ENCODE measurements at places on chromosomes 5 and 9.

DNA sequence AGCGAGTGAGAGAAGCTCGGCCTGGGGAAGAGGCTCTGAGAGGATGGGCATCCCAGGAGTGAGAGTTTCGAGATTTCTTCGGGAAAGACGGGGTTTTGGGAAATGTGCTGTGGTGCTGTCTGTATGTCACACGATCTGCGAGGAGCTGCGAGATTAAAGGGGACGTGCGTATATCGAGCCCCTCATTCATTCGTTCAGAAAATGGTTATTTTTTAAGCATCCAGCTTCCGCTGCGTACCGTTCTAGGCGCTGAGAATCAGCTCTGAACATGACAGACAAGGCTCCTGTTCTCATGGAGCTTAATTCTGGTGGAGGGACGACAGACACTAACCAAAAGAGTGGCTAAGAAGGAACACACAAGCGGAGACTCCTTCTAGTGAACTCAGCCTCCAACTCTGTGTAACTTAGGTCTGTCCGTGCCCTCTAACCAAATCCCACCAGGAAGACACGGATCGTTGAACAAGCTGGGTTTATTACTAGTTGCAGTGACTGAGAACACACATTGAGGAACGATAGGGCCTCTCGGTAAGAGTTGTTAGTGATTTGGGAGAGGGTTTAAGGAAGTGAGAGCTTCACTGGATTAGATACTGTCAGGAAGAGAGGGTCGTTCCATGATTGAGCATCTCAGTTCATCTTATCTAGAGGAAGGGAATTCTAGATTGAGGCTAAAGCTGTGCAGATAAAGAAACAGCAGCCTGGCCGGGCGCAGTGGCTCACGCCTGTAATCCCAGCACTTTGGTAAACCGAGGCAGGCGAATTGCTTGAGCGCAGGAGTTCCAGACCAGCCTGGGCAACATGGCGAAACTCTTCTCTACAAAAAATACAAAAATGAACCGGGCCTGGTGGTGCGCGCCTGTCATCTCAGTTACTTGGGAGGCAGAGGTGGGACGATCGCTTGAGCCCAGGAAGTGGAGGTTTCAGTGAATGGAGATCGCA lies 1.0 kb upstream of the FBXW11 start:
- DNase-seq: no peak

DNA sequence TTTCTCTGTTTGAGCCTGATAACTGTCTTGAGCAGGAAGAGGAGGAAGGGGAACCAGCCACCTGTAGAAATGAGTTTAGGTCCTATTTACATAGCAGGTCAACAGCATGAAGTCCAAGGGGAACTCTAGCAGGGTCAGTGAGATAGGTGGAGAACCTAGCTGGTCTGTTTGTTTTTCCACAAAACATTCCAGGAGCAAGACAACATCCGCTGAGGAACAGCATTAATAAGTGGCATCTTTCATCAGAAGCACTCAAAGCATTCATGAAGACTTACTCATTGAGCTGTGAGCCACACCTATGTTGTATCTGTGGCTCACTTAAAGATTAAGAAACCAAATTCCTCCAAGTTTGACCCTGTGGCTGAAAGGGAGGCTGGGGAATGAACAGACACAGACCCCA lies 115.9 kb downstream of the ACTBL2 start:
- no peak for DNase-seq

DNA sequence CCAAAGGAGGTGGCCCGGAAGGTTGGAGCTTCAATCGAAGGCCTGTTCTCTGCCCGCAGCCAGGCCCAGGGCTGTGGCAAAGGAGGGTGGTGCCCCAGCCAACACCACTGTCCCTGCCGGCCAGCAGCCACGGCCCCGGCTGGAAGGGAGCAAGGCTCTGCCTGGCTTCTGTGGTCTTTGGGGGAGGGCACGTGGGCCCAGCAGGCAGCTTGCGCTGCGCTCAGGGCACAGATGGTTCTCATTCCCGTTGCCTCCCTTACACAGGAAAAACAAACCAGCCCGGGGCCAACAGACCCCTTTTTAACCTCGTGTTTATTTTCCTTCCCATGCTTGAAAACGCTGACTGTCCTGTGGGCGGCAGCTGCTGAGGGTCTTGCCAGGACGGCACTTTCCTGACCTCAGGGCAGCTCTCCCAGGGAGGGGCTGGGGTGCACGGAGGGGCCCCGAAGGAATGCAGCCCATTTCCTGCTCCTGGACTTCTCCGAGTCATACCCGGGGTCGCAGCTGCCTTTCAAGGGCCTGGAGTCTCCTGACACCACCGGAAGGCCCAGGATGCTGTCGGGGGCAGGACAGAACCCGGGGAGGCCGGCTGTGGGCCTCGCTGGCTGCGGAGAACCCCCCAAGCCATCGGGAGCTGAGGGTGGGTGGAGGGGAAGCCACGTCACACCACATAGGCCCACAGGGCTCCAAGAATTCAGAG lies 1.1 kb upstream of the GPSM1 start:
- peak; percentile 95 for DNase-seq

GRCh38 chr5:152622628-152623027 lies 217.5 kb upstream of the NMUR2 start:
- peak; percentile 38 for DNase-seq

DNA sequence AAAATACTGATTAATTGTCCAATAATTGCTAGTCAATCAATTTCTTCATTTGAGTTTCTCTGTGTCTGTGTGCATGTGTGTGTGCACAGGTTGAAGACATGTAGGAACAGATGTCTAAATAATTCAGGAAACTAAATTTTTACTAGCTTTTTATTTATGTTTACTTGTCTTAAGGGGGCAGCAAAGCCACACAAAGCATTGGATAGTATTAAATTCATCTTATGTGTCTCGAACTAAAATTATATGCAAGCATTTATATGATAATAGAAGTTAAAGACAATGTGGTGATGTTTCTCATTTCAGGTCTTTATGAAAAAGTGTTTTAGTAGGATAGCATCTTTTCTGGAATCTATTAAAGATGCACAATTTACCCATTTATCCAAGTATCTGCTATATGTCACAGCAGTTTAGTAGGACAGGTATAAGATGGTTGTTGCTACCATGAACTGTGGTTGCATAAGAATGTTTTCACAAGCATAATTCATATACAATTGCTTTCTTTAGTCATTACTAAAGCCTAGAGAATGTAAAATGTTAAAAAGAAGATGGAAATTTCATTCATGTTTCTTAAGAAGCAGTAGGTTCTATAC lies 784.6 kb upstream of the NUDT12 start:
- peak; percentile 84 for DNase-seq

DNA sequence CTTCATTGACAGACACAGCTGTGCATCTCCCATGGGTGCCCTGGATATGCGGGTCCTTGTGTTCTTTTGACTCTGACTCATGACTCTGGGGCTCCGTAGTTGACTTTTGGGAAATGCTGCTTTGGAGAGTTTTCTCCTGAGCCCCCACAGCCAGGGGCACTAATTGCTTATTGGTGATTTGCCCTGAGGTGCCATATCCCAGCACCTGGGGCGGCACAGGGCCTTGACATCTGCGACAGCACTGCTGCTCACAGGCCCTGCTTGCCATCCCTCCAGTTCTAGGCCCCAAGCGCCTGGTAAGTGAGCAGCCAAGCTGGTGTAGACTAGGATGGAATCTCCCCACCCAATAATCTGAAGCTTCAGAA lies 75.1 kb downstream of the AMBP start:
- DNase-seq: no peak

DNA sequence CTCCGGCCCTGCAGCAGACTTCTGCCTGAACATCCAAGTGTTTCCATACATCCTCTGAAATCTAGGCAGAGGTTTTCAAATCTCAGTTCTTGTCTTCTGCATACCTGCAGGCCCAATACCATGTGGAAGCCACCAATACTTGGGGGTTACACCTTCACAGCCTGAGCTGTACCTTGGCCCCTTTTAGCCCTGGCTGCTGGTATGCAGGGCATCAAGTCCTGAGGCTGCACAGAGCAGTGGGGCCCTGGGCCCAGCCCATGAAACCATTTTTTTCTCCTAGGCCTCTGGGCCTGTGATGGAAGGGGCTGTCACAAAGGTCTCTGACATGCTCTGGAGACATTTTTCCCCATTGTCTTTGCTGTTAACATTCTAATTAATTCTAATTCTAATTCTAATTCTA lies 680.6 kb downstream of the ELAVL2 start:
- DNase-seq: no peak

DNA sequence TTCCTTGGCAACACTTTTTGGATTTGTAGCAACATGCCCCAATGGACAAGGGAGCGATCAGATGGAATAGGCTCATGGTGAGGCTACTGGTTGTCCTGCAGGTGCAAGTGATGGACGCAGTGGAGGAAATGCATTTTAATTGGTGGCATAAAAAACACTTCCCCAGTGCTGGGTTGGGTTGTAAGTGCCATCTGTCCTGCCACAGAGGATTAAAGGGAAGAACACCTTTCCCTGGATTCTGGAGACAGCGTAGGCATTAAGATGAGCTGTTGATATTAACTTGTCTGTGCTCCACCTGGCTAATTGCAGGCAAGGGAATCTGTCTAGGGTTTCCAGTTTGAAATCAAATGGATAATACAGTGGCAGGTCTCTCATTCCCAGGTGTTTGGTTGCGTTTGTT lies 173.4 kb downstream of the ZNF462 start:
- no peak for DNase-seq

- no peak for DNase-seq
These were observed 5.8 kb upstream of the MEF2C start for GRCh38 chr5:88888848-88889188.

DNA sequence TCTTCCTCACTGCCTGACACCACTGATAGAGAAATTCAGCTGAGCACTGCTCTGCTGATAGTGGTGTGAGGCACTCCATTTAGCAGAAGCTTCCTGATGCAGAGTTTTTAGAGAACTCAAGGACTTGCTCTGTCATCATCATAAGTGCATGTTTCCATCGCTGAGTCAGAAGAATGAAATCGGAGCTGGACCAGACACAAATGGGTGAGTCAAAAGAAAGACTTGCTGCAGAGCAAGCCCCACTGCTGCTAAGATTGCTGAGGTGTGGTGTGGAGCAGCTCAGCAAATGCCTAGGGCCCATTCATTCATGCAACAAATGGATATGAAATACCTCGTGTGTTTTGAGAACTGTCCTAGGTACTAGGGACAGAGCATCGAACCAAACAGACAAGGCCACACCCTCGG lies 410.2 kb upstream of the SLC30A5 start:
- DNase-seq: no peak

DNA sequence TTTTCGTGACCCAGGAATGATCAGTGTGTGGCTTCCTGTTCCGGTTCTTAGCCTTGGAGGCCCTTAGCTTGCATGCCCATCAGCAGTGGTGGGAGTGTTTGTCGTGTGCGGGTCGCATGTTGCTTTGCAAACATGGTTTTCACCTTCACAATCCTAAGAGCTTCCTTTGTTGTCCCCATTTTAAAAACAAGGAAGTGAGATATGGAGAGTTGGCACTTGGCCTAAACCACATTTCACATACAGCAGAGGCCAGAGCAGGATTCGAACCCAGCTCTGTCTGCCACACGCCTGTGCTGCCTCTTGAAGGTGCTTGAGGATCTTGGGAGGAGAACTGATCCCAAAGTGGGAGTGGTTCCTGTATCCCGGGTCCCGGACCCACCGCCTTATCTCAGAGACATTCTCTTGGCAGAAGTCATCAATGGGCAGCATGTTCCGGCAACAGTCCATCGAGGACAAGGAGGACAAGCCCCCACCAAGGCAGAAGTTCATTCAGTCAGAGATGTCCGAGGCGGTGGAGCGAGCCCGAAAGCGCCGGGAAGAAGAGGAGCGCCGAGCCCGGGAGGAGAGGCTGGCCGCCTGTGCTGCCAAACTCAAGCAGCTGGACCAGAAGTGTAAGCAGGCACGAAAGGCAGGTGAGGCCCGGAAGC lies 38.2 kb upstream of the POMT1 start:
- DNase-seq: no peak

DNA sequence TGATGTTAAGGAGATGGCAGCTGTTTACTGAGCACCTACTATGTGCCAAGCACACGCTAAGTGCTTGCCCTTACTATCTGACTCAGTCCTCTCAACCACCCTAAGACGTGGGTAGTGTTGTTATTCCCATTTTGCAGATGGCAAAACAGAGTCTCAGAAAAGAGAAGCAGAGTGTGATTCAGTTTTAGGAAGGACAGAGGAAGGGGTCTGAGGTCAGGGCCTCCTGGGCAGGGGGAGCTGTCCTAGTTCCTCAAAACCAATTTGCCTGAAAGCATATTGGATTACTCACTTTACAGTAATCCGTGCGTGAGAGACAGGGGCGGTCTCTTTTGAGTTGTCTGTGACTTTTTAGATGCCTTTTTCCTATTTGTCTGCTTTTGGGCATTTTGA lies 23.2 kb downstream of the DNM1 start:
- no peak for DNase-seq

DNA sequence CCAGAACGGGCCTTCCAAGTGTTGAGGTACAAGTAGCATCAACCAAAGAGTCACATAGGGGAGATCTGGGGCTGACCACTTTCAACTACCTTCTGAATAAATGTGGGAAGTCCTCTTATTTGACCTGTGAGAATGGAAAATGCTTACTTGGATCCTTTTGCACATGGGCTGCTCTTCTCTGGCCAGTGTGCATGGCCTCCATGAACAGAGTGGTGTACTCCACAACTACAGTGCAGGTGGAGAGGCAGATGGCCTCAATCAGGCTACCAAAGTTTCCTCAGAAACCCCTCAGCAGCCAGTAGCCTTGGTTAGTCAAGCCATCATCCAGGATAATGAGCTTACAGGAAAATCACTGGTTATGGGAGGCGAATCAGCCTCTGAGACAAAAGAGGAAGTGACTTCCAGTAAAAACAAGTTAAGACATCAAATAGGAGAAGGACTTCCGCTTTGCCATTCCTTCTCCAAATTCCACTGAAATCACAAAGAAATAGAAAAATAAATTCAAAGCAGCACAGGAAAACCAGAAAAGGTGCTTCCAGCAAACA lies 18.3 kb upstream of the FCHO2 start:
- DNase-seq: no peak

GRCh38 chr5:99019812-99020697 lies 91.2 kb upstream of the CHD1 start:
- DNase-seq: no peak

DNA sequence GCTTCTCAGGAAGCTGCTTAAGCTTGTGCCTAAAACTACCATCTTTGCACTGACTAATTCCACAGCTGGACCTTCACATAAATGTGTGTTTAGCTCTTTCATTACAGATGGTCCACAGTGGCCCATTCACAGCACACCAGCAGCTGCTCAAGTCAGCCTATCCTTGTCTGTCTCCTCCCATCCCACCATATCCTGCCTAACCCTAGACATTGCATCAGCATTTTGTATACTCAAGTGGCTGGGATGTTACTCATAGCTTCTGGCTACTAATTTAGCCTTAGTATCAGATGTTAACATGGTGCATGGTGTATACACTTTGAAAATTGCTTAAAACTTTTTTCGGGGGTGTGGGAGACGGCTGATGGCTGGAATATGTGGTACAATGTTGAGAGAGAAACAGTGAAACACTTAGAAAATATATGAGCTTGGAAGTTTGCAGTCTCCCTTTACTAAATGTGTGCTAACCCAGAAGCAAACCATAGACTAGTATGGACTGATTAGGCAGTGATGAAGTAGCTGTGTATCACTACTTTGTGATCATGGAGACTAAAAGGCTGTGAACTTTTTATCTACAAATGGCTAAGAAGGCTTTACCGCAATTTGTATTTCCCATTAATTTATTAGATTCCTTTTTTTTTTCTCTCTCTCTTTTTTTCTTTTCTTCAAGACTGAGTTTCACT lies 83.1 kb downstream of the JMY start:
- DNase-seq: no peak

- no peak for DNase-seq
These were observed 47.9 kb upstream of the SMAD5 start for GRCh38 chr5:136084698-136085097.

- no peak for DNase-seq
These were observed 959 bp upstream of the FBXL17 start for GRCh38 chr5:108382784-108383330.

Measured in lung (tissue), 17 donors.